A549 treated with CORT108297 at 1 μM for 4 hours (cell line): ENCODE measurements at places on chromosomes 16 and 17. TPM values are rescaled to one million over a fixed set of nuclear protein-coding genes. Genes with fewer than 3 reads are reported as not detected.

The ACSM2A gene
- not detected in 5 replicates for total RNA-seq

The CPHXL2 gene
- not detected in 5 replicates for total RNA-seq

The SAMD14 gene
- 0.27 to 0.95 TPM (median 0.49 TPM) in 5 replicates for total RNA-seq

The CIBAR2 gene
- total RNA-seq: 0.13 to 0.15 TPM in 2 of 5 replicates, not detected in the others

The BCO1 gene
- total RNA-seq: 0.94 to 1.1 TPM (median 1.0 TPM) in 5 replicates
